ENCODE measurements at places on chromosomes 3 and 15. TPM values are rescaled to one million over a fixed set of nuclear protein-coding genes. Genes with fewer than 3 reads are reported as not detected.

- no peaks in the 10 kb centered on the region for H3K36me3 ChIP-seq
- H3K27me3 ChIP-seq, result no peaks in the 10 kb centered on the region
- H3K27ac ChIP-seq, result peak overlapping the region; percentile 97
- peak overlapping the region; percentile 84 for H3K4me3 ChIP-seq
- H3K4me1 ChIP-seq, result peaks cover 76% of the 10 kb centered on the region
Observed at GRCh38 chr3:134249296-134249841, 1.3 kb downstream of the RYK start.

DNA sequence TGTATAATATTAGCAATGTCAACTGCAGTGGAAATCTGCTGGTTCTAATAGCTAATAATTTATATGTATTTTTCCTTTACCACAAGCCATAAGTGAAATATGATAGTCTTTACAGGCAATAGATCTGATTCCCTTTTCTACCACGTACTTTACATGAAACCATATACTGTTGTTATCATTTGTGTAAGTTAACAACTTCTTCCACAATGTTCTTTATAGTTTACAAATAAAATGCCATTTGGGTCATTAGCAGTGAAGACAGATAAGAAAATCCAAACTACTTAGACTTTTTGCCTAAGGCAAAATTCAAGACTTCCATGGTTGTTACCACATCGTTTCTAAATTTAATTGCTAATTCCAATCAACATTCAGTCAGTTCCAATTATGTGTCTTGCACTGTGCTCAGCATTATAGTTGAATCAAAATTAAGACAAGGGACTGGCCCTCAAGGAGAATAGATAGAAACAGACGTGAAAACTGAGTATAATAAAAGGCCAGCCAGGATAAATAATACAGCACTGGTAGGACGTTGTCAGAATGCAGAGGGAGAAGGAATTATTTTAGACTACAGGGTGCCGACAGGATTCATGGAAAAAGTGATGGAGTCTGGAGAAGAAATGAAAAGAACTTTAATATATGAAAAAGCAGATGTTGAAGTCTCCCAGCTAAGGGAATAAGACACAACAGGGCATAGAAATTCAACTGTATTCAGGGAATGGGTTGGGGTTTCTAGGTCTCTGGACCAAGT, 249.8 kb downstream of the ALCAM start:
- no peak for DNase-seq
- H3K4me3 ChIP-seq, result no peak overlapping the region
- no peak overlapping the region for H3K27ac ChIP-seq
- H3K36me3 ChIP-seq, result no peaks in the 10 kb centered on the region
- H3K4me1 ChIP-seq, result peaks cover 20% of the 10 kb centered on the region

GRCh38 chr3:13748276-13748879, 131.5 kb downstream of the WNT7A start:
- no peak overlapping the region for H3K4me3 ChIP-seq
- no peak for DNase-seq
- no peak overlapping the region for H3K27ac ChIP-seq
- no peaks in the 10 kb centered on the region for H3K4me1 ChIP-seq
- no peaks in the 10 kb centered on the region for H3K36me3 ChIP-seq
- peaks cover 60% of the 10 kb centered on the region for H3K27me3 ChIP-seq

GRCh38 chr3:18648868-18649462, 223.8 kb upstream of the SATB1 start:
- H3K4me3 ChIP-seq, result no peak overlapping the region
- no peak for DNase-seq
- H3K27ac ChIP-seq, result no peak overlapping the region
- H3K36me3 ChIP-seq, result no peaks in the 10 kb centered on the region

DNA sequence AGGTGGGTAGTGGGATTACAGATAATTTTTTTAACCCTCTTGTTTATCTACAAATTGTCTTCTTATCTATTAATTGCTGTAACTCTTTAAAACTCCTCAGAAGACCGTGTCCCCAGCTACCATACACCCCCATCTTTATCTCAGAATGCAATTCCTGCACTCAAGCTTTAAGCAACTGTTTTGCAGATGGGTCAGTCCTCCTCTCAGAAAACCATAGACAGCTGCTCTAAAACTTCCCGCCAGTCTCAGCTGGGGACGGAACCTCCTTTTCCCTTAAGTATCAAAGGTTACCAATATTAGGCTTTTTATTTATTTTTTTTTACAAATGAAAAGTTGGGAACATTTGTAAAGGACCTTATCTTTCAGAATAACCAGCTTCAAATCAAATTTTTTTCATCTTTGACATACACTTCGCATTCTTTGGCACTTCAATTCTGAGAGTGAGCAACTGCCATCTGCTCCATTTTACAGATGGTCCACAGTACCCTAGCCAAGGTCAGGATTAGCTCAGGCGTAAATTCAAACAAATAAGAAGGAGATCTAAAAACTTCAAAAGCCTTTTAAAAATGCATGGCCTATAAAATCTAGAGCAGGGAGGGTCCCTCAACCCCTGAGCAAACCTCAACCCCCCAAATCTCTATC, 1.3 kb downstream of the GATM start:
- no peaks in the 10 kb centered on the region for H3K27me3 ChIP-seq
- peak overlapping the region; percentile 88 for H3K27ac ChIP-seq
- peaks cover 68% of the 10 kb centered on the region for H3K4me1 ChIP-seq

DNA sequence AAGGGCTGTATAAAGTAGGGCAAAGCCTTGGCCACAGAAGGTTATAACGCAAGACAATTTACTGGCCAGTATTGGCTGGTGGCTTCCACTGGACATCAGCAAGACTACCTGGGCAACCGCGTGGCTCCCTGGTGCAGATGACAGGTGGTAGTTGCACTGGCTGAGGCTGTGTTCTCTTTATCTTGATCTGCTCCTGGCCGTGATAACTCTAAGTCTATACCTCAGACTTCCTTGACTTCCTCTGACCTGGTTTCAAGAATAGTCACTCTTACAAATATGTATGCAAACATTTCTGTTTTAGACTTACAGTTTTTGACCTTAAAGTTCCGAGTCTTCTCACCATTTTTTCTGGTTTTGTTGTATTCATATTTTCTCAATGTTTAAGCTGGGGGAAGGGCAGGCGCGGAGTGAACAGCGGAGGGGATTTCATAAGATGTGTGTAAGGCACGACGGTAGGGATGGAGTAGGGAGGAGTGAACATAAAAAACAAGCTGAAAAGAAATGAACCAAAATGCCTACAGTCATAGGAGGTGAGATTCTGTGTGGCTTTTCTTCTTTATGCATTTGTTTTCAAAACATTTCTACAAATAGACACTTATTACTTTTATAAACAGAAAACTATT, 15.2 kb upstream of the TMEM212 start:
- H3K27ac ChIP-seq, result peak overlapping the region; percentile 85
- no peak overlapping the region for H3K4me3 ChIP-seq
- peaks cover 46% of the 10 kb centered on the region for H3K4me1 ChIP-seq
- no peaks in the 10 kb centered on the region for H3K36me3 ChIP-seq
- no peak for DNase-seq

DNA sequence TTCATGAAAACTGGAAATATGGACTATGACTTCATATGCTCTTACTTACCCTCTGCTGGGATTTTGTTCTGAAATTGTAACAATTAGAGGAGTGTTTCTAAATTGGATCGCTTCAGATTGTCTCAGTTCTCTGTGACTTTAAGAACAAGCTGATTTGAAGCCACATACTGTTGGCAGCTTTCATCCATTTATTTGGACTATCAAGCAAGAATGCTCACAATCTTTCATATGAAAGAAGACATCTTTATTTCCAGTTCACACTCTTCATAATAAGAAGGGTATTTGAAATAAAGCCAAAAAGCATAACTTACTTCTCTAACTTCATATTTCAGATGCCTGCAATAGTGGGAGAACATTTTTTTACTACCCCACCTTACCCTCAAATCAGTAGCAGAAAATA, 491.6 kb upstream of the TPRG1 start:
- H3K4me3 ChIP-seq, result no peak overlapping the region
- DNase-seq, result no peak
- peak overlapping the region; percentile 63 for H3K27ac ChIP-seq
- no peaks in the 10 kb centered on the region for H3K36me3 ChIP-seq
- peaks cover 62% of the 10 kb centered on the region for H3K4me1 ChIP-seq

CCDC51 gene
- 13.9 TPM for total RNA-seq

- H3K36me3 ChIP-seq, result no peaks in the 10 kb centered on the region
- H3K4me3 ChIP-seq, result no peak overlapping the region
- no peak overlapping the region for H3K27ac ChIP-seq
- no peak for DNase-seq
- H3K4me1 ChIP-seq, result no peaks in the 10 kb centered on the region
Observed at GRCh38 chr15:85897207-85897894, 102.6 kb upstream of the KLHL25 start.
